ENCODE measurements at places on chromosomes 1 and 21.

GRCh38 chr1:41850029-41850428 lies 68.7 kb downstream of the HIVEP3 start:
- no peak for DNase-seq

DNA sequence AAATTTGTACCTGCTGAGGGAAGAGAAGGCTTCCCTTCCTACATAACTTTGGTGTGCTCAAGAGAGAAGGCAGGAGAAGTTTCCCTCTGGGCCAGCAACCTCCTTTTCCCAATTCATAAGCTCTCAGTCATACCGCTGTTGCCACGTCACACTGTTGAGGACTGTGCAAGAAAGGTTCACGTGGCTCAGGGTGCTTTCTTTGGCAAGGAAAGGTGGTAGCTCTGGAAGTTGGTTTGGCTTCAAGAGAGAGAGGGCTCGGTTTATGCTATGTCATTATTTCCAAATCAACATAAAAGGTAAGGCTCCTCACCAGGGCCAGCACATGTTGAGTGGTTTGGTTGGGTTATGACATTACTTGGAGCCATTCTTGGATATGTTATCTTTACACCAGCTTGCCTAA lies 77.3 kb downstream of the TNFSF18 start:
- no peak for DNase-seq

GRCh38 chr1:43447891-43448708 lies 5.6 kb downstream of the HYI start:
- no peak for DNase-seq

GRCh38 chr21:34732388-34732821 lies 63.6 kb downstream of the CLIC6 start:
- no peak for DNase-seq

GRCh38 chr21:43917515-43918384 lies 52.7 kb downstream of the AGPAT3 start:
- peak; percentile 60 for DNase-seq

GRCh38 chr1:206508130-206508889 lies 979 bp downstream of the RASSF5 start:
- no peak for DNase-seq

DNA sequence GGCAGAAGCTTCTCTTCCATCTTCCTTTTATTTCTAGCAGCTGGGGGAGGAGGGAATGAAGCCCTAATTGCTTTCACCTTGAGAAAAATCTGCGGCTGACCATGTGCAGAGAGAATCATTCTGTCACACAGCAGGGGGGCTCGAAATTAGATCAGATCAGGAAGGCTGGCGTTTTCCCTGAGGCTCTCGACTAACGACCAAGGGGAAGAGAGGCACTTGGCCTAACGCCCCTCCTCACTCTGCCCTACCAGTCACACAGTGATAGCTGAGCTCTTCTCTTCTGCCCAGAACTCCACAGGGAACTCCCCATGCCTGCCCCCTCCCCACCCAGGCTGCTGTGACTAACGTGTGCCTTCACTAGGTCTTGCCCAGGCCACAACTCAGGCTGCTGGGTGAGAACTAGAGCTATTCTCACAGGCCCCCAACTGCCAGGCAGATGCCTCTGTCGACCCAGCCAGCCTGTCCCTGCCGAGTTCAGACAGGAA lies 26.5 kb upstream of the KHDRBS1 start:
- DNase-seq = no peak

GRCh38 chr1:153678519-153679336 lies at the start of gene NPR1:
Gene NPR1, plus strand, starts transcription at chr1:153678688. Its CDS starts 421 bp downstream, at chr1:153679109.
- DNase-seq = peak; percentile 62

DNA sequence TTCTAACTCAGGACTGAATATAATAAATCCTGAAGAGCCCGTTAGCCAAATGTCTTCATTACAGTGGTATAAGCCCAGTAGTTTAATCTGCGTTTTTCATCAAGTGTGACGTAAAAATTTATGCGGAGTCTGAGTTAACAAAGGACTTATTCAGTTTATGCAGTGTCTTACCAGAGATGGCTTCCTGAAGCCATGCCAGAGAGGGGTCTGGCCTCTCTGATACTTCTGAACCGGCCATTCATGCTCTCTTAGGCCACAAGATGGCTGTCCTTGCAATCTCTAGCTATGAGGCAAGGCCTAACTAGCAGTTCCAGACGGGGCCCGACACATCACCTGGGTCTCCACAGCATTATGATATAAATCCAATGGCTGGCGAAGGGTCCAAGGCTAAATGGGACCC lies 101.4 kb downstream of the TEX35 start:
- no peak for DNase-seq

DNA sequence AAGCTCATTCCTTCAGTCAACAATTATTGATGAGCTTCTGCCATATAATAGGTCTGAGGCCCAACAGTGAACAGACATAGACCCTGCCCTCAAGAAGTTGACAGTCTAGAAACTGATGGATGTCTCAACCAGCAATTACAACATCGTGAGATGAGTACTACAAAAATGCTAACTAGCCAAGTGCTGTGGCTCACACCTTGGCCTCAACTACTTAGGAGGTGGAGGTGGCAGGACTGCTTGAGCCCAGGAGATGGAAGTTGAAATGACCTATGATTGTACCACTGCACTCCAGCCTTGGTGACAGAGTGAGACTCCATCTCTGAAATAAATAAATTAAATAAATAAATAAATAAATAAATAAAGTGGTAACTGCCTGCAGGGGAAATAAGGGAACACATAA lies 11.7 kb upstream of the PTP4A2 start:
- no peak for DNase-seq
